T-helper 2 cell (primary cell): ENCODE measurements at places on chromosomes 13 and 19.

- no peak for DNase-seq
These were observed 60.8 kb upstream of the IPO5 start for GRCh38 chr13:97892717-97893116.

- no peak for DNase-seq
These were observed 15.7 kb upstream of the TEX29 start for GRCh38 chr13:111304603-111305289.

DNA sequence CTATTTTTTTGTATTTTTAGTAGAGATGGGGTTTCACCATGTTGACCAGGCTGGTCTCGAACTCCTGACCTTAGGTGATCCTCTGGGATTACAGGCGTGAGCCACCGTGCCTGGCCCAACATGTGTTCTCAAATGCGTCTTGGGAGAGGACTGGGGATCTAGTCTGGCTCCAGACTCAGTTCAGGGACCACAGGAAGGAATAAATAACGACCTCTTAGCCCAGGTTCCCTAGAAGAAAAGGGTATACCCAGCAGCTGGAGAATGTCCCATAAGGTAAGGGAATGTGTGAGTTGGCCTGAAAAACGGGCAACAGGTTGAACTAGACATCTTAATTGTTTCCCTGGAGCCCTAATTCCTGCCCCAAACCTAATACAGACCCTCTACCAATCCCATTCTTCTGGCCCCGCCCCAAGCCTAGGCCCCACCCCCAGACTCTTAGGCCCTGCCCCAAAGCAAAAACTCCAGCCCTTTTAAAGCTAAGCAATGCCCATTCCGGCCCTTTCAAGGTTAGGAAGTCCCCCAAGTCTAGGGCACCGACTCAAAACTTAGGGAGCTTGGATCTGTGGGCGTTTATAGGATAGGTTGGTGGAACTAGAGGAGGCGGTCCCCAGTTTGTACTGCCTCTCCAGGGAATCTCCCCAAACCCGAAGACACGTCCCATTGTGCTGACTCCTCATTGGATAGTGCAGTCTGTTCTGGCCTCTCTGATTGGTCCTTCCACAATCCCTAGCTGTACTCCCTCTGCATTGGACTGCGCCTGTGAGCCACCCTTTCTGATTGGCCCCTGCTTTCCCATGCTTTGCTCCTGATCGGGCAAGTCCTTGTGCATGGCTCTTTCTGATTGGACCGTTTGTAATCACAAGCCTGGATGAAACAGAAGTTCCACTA, 5.4 kb upstream of the LRFN1 start:
- no peak for DNase-seq

GRCh38 chr19:47848823-47849473, 10.1 kb upstream of the TPRX2 start:
- DNase-seq, result no peak

DNA sequence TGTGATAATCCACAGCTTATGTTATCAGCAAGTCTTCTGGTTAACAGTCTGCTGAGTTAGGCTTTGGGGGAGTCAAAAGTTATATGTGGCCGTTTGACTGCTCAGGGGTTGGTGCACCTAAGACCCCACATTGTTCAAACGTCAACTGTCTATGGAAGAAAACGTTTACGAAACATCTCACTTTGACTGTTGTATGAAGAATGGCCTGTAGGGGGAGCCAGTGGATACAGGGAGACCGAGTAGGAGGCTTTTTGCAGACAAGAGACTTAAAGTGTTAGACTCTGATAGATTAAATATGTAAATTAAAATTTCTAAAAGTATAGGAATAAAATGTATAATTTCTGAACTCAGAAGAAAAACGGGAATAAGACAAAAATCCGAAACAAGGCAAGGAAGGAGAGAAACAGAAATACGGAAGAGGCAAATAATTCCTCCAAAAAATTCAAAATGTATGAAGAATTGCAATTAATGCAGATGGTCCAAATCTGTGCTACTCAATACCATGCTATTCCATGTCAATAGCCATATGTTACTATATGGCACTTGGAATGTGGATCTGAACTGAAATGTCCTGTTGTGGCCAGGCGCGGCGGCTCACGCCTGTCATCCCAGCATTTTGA, 37.8 kb downstream of the TNFSF14 start:
- peak; percentile 19 for DNase-seq

DNA sequence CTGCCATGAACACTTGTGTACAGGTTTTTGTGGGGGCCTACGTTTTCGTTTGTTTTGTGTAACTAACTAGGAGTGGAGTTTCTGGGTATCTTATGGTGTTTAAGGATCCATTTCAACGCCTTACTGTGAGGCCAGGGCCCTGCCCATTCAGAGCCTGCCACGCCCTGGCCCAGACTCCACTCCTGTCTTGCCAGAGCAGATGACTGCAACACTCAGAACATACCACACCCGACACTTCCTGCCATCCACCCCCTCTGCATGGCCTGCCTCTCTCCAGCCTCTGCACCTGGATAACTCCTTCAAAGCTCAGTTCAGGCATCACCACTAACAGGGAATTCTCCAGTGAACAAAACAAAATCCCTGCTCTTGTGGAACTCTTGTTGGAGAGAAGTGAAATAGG, 43.2 kb downstream of the RGCC start:
- DNase-seq, result peak; percentile 63

GRCh38 chr19:54026656-54027055, 35.2 kb downstream of the CACNG6 start:
- no peak for DNase-seq

DNA sequence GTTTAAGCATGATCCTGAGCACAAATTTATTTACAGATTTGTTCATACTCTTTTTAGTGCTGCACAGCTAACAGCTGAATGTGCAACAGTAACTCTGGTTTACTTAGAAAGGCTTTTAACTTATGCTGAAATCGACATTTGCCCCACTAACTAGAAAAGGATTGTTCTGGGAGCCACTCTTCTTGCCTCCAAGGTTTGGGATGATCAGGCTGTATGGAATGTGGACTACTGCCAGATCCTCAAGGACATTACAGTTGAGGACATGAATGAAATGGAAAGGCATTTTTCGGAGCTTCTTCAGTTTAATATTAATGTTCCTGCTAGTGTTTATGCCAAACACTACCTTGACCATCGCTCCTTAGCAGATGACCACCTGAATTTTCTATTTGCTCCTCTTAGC, 16.0 kb downstream of the ZNF100 start:
- DNase-seq, result no peak

DNA sequence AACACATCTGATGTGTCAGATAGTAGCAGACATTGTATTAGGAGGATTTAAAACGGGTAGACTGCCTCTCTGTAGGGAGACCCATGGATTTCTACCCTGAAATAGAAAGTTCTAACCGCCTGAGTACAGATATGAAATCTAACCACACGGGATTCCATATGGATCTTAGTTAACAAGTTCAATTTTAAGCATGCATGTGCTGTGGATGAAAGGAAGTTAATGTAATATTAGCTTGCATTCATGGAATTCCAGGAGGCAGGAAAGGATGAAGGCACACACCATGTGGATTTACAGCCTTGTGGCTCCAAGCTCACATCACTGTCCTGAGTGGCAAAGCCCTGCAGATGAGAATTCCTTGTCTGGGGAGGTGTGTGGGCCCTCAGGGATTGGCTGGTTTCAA, 120.6 kb upstream of the IRS2 start:
- no peak for DNase-seq

DNA sequence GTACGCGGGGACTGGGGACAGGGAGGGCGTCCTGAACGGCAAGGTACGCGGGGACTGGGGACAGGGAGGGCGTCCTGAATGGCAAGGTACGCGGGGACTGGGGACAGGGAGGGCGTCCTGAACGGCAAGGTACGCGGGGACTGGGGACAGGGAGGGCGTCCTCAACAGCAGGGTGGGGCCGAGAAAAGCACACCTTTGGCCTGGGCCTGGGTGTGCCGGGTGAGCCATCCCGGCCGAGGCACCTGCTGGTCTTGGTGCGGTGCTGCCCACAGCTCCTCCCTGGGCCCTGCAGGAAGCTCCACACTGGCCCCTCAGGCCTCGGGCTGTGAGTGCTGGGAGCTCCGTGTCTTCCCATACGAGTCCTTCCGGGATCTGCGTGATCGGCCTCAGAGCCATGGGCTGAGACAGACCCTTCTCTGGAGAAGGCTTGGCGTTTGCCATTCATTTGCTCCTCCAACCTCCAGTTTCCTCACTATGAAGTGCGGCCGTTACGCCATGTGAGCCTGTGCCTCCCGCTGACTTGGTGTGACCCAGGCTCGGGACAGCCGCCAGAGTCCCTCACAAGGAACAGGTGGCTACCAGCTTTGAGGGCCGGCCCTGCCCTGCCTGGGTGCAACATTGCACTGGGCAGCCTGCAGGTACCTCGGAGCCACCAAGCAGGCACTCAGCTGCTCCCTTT, 7.8 kb upstream of the ZNF554 start:
- DNase-seq, result no peak

DNA sequence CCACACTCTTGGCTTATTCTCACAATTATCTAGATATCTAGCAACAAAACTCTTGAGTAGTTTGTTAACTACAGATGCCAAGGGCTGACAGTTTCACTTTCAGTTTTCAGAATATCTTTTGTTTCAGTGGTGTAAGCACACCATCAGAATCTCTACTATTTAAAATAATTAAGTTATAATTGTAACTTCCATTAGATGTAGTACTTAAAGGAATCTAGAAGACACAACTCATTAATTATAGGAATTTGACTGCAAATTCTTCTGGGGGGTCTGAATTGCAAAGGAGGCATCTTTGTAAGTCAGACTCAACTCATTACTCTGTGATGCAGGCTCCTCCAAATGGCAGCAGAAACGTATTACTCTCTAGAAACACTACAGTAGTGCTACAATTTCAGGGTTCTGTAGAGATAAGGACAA, 44.9 kb upstream of the USPL1 start:
- DNase-seq, result no peak

GRCh38 chr13:85833921-85834320, 34.7 kb upstream of the SLITRK6 start:
- DNase-seq, result no peak

GRCh38 chr19:46766569-46767317, 20.5 kb upstream of the STRN4 start:
- no peak for DNase-seq

- no peak for DNase-seq
These were observed 4.8 kb downstream of the B3GLCT start for GRCh38 chr13:31204592-31204991.

DNA sequence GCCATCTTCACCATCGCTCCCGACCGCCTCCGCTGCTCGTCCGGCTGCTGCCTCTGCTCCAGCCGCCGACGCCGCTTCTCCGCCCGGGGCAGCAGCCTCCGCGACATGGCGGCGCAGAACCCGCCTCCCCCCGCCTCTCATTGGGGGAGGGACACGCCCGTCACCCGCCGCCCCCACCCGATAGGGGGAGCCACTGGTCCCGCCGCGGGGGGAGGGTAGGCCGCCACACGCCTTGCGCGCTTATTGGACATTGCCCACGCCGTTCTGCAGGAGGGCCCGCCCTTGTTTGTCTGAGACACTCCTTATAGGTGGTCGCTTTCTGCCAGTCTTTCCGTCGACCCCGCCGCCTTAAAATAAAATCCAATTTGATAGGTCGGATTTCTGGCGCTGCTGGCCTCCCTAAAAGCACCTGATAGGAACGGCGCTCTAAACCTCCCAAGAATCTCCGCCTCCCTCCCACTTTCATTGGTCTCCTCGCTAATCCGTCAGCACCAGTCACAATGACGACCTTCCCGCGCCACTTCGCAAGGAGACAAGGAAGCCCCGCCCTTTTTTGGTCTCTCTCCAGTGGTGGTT, at the start of gene HNRNPL:
Gene HNRNPL (minus strand): TSS at position 127 of the 576 bp plus-strand sequence. CDS start 20 bp downstream, at position 107.
- peak; percentile 100 for DNase-seq

GRCh38 chr13:104694397-104694796, 1628.2 kb upstream of the SLC10A2 start:
- no peak for DNase-seq

GRCh38 chr13:106277484-106278154, 257.8 kb downstream of the EFNB2 start:
- no peak for DNase-seq

- no peak for DNase-seq
These were observed 11.4 kb downstream of the ZNF331 start for GRCh38 chr19:53549340-53549739.

DNA sequence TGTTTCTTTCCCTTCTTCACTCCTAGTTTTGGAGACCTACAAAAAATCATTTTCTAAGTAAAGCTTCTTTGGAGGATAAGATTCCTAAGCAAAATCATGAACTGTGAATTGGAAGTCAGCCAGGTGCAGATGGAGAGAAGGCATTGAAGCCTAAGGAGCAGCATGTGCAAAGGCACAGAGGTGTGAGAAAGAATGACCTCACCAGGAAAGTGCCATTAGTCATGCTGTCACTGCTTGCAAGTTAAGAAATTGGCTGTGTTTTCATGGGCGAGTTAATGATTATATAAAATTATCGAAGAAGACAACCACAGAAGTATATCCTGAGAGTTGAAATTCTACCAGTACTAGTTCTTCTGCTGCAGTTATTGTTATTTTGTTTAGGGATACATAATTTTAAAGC, 80.3 kb upstream of the KLHL1 start:
- DNase-seq, result no peak

- DNase-seq, result peak; percentile 17
These were observed 33.7 kb downstream of the NFILZ start for GRCh38 chr19:8663920-8664670.

- peak; percentile 69 for DNase-seq
These were observed 10.4 kb upstream of the JUND start for GRCh38 chr19:18291590-18292461.

DNA sequence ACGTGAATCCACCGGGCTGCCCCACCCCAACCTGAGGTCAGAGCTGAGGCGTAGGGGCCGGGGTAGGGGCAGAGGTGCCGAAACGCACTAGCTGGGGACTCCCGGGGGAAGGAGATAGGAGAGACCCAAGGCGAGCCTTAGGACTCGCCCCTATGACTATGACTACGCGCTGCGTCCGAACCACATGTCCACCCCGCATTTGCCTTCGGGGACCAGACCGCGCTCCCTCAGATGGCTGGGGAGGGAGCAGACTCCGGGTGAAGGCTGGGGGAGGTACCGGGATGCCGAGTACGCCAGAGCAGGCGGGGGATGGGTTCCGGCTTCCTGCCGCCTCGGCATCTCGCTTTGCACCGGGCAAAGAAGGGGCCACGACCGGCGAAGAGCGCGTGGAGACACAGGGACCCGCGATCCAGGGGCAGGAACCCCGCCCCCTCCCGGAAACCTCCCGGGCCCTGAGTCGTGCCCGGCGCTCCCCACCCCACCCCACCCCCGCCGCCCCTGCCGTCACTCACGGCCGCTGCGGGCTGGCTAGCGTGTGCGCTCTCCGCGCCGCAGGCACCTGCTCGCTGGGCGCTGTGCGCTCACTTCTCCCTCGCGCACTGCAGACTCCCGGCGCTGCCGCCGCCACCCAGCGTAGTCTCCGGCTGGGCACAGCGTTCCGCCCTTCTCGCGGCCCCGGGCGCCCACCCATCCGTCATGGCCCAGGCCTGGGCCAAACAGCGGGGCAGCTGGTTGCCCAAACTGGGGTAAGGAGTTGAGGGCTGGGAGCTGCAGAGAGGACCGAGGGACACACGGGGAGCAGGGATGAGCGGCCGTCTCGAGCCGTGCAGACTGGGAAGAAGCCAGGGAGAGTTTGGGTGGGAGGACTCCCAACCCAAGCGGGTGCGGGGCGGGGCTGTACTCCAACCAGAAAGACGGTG, 622 bp upstream of the VSTM2B start:
- no peak for DNase-seq
